ENCODE measurements at places on chromosomes 5 and 9. TPM values are rescaled to one million over a fixed set of nuclear protein-coding genes. Genes with fewer than 3 reads are reported as not detected.

GRCh38 chr9:70136632-70137031 lies 93.0 kb downstream of the MAMDC2 start:
- no peak for DNase-seq

DNA sequence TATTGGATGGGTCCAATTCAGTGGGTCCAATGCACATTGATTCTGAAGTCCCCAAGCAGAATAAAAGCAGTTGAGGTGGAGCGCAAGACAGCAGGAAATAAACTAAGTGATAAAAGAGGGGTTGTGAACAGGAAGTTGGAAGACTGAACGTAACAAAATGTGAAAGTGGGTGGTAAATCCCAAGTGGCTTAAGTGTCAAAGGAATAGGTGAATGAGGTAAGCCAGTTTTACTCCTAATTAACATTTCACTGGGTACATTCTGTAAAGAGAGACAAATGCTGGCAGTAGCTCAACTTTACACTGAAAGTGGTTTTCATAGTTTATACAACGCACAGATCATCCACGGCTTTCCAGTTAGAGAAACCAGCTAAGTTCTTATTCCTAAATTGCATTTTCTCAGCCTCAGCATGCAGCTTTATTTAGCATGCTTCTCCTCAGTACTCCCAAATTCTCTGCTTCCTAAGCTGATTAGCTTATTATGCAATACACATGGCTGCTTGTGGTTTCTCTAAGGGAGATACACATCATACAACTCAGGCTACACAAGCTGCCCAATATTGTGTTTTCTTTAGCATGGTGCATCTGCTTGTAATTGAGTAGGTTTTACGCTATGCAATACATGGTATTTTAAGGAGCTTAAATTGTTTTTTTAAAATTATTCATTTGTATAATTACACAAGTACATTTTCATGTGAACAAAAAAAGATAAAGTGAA lies 34.2 kb upstream of the HSD17B4 start:
- DNase-seq: no peak

GRCh38 chr9:113417370-113417769 lies 6.8 kb downstream of the C9orf43 start:
- no peak for DNase-seq

DNA sequence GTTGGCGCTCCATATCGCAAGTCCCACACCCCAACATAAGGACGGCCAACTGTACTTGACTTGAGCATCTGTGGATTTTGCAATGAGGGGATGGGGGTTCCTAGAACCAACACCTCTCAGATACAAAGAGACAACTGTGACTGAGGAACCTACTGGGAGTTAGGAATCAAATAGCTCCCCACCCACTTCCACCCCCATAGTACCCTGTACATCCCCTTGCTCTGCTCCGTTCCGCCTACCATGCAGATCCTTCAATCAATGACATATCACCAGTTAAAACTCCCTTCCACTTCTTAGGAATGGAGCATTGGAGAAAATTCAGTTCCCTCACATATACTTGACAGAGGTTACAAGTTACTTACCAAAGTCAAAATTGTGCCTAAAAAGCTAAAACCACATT lies 140.9 kb downstream of the MLLT3 start:
- DNase-seq: no peak

Gene TTLL11
- polyA plus RNA-seq: 2.3 TPM

Gene OLFML2A
- 5.1 TPM for polyA plus RNA-seq

Gene SLCO6A1
- not detected for polyA plus RNA-seq

Measured in kidney (tissue), 22 donors.